SJCRH30 (cell line): ENCODE measurements at places on chromosomes 7 and 10.

DNA sequence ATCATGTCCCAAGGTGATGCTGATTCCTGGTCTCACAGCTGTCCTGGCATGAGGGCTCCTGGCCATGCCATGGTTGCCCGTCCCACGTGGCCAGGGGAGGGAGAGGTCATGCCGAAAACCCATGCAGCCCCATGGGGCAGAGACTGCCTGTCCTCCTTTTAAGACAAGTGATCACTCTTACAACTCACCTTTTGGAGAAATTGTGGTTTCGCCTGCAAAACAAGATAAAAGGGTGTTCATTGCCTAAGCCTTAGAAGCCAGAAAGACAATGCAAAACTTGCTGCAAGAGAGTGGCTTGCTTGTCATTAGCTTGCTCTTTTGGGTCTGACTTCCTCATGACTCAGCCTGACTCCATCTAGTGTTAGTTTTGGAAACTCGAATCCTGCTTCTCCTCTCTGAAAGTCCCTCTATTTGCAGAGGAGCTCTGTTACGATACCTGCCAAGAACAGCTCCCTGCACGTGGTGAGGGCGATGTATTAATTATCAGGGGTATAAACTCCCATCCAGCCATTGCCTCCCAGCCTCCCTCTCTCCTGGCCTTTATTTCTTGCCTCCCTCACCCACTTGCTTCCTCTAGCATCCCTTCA lies 26.7 kb downstream of the TMEM273 start:
- DNase-seq = no peak

- no peak for DNase-seq
Measured at GRCh38 chr10:11189582-11190376, 172.1 kb downstream of the CELF2 start.

GRCh38 chr7:155381852-155382801 lies 75.8 kb upstream of the EN2 start:
- no peak for DNase-seq

DNA sequence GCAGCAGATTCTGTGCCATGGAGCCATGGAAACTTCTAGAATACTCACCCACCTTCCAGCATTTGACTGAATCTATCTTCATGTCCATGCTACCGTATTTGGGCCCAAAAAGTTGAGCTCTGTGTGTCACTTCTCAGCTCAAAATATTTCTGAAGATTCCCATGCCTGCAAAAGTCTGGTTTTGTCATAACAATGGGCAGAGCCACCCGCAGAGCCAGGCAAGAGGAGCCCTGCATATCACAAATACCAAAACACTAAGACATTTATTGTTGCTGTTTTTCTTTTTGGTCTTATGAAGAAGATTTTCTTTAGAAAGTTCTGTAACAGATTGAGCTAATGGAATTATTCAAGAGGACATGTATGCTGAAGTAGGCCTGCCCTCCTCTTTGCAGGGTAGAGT lies 68.1 kb downstream of the PRTFDC1 start:
- no peak for DNase-seq

- no peak for DNase-seq
Measured at GRCh38 chr10:33120700-33121099, 162.7 kb upstream of the ITGB1 start.

DNA sequence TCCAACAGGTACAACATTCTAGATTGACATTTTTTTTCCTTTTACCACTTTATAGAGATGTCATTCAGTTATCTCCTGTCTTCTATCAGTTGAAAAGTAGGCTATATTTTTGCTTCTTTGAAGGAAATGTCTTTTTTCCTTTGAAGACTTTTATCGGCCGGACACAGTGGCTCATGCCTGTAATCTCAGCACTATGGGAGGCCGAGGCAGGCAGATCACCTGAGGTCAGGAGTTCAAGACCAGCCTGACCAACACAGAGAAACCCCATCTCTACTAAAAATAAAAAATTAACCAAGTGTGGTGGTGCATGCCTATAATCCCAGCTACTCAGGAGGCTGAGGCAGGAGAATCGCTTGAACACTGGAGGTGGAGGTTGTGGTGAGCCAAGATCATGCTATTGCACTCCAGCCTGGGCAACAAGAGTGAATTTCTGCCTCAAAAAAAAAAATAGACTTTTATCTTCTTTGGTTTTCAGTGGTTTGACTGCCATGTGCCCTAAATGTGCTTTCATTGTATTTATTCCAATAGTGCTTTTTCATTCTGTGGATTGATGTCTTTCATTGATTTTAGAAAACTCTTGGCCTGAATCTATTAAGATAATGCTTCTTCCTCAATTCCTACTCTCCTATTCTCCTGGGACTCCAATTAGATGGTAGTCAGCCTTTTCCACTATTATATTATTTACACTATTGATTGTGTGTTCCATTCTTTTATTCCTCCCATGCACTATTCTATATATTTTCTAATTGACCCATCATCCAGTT lies 84.6 kb downstream of the IMMP2L start:
- no peak for DNase-seq

DNA sequence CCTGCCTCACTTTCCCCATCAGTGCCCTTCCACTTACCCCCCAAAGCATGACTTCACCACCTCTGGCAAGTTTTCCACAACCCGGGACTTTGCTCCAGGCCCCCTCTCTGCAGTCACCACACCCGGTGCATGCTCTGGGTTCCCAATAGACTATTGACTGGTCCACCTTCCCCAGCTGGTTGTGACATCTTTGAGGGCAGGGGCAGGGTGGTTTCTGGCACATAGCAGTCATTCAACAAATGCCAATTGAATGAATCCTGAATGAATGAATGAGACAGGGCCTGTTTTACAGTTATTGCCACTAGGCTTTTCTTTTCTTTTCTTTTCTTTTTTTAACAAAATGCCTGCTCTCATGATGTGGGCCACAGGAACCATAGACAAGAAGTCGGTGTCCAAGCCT lies 28.8 kb upstream of the DOCK1 start:
- DNase-seq = no peak

DNA sequence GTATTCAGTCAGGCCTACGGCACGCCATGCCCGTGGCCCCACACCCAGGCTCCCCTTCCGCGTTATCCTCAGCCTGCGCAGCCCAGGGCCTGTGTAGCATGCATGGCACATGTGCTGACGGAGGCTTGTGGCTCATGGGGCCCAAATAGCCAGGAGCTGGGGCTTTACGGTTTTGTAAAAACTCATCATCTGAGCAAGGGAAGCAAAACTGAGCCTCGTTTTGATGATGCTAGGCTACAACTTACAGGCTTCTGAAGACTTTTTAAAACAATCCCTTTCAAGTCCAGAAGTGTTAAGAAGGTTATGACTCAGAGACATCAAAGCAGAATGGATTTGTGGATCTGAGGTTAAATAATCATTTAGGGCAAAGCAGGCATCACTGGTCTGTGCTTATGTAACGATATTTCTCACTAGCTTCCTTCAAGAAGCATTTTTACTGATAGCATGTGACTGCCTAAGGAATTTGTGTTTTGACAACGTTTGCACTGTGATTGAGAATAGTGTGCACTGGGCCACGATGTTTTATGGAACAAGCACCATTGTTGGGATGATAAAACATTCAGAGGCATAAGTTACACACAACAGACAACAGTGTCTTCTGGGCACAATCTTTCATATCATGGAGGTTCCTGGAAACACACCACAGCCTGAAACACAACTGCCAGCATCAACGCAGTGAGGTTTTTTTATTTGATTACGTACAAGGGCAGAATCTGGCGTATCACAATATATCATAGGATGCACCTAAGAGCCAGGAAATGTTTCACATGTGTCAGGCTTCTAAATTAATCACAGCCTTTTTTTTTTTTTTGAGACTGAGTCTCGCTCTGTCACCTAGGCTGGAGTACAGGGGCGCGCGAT lies 274.3 kb downstream of the CCDC3 start:
- no peak for DNase-seq

- no peak for DNase-seq
Measured at GRCh38 chr10:61098966-61099365, 155.0 kb upstream of the RHOBTB1 start.

DNA sequence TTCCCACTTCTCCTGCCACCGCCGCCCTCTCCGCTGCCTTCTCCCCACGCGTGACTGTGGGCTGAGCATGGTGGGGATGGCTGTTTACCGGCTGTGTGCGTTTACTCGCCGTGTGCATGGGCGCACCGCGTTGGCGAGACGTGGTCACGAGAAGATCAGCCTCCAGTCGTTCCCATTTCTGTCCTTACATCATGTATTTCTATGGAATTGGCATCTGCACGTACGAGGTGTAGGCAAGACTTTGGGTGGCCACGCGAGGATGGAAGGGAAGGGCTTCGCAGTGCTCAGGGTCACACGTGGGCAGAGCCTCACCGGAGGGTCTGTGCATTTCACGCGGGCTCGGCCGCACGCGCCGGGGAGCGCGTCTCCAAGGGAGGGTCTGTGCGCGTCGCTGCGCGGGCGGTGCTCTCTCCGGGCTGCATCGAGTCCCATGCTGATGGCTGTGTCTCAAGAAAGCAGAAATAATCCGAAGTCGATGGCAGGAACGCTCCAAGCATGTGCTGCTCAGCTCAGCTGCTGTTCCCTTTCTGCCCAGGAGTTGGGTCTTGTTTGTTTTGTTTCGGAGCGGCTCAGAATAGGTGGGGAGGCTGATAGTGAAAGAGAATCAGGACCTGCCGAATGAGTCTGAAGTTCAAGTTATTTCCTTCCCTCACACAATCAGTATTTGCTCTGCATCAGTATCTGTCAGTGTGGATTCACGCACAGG lies 973 bp downstream of the CAMK1D start:
- DNase-seq = no peak
